ENCODE measurements at places on chromosomes 11 and 22. TPM values are rescaled to one million over a fixed set of nuclear protein-coding genes. Genes with fewer than 3 reads are reported as not detected.

DNA sequence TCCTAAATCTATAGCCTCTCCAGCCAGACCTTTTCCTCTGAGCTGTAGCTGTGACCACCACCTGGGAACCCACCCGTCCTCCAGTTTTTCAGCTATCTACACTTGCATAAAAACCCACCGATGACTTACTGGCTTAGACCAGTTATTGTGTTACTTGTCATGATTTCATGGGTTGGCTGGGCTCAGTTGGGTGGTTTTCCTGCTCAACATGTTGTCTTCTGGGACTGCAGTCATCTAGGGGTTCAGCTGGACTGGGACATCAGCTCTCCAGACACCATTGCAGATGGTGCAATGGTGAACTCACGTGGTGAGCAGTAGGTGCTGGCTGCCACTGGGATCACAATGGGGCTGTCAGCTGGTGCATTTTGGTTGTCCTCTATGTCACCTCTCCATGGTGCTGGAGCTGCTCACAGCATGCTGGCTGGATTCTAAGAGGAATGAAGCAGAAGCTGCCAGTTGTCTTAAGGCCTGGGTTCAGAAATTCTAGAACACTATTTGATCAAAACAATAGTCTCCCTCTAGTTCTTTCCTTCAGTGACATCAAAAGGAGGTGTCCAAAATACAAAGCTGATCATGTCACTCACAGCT lies 1.3 kb upstream of the SYT13 start:
- no peak overlapping the region for H3K27ac ChIP-seq
- H3K4me1 ChIP-seq = peaks cover 10% of the 10 kb centered on the region
- H3K27me3 ChIP-seq = no peaks in the 10 kb centered on the region

DNA sequence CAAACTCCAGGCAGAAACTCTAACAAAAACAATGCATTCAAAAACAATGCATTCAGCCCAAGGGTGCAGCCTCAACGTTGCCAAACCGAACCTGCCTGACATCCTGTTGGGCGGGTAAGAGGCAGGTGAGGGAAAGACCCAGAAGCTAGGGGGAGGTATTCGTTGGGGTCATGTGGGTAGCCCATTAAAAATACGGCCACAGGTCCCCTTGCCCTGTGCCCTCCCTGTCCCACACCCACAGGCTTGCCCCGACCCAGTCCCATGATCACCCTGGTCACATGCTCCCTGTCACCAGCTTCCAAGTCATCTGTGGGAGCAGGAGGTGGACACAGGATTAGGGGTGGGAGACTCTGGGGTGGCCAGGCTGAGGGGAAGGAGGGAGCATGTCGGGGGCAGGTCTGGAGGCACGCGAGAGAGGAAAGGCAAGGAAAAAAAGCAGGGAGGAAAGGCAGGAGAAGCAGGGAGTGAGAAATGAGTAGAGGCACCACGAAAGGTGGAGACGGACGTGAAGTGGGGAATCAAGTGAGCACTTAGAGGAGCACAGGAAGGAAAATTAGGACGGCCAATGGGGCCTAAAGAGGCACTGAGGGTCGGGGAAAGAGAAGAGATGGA lies 683 bp downstream of the PLA2G6 start:
- H3K4me3 ChIP-seq = peak overlapping the region; percentile 77
- H3K27me3 ChIP-seq = no peaks in the 10 kb centered on the region
- peak overlapping the region; percentile 97 for H3K27ac ChIP-seq
- no peaks in the 10 kb centered on the region for H3K36me3 ChIP-seq
- DNase-seq = peak; percentile 87
- H3K4me1 ChIP-seq = peaks cover 29% of the 10 kb centered on the region

The POU2AF2 gene
- 0.49 TPM for polyA plus RNA-seq

The PHETA2 gene
- 10.7 TPM for polyA plus RNA-seq

The HTR3A gene
- 2.1 TPM for polyA plus RNA-seq

DNA sequence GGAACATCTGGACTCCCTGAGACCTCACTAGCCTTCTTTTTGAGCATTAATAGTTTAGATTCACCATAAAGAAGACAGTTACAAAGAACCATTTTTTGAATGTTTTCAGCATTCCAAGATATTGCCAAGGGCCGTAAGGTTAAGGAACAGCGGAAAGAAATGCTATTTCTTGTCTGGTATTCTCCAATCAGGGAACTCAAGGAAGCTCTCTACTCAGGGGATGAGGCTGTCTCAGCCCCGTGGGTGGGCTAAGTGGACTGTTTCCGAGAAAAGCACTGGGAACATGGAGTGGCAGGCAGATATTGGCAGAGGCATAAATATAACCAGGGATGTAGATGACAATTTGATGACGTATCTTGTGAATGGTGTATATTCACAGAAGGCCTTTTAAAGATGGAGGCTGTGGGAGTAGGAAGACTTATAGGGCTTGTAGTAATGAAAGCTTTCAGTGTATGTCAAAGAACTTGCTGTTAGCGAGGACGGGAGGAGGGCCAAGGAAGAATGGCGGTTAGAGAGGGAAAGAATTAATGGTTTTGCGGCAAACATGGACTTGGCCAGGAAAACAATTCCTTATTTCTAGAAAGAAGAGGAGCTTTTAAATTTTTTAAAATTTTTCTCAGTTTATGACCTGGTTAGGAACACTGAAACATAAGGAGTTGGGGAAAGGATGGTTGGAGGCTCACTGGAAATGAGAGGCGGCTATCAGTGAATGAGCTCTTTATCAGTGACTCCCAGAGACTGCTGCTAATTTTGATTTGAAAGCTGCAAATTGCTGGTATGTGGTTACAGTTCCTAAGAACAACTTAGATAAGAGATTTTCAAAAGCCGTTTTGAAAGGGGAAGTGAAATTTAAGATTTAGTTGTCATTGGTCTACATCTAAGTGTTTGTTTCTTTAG lies 64.6 kb downstream of the ST3GAL4 start:
- no peaks in the 10 kb centered on the region for H3K36me3 ChIP-seq
- no peak overlapping the region for H3K4me3 ChIP-seq
- peaks cover 15% of the 10 kb centered on the region for H3K4me1 ChIP-seq
- peak; percentile 38 for DNase-seq
- H3K27ac ChIP-seq = peak overlapping the region; percentile 16
- peaks cover 15% of the 10 kb centered on the region for H3K27me3 ChIP-seq

GRCh38 chr22:30238661-30239487 lies 7.7 kb downstream of the LIF start:
- peaks cover 28% of the 10 kb centered on the region for H3K36me3 ChIP-seq
- H3K27me3 ChIP-seq = no peaks in the 10 kb centered on the region
- H3K27ac ChIP-seq = peak overlapping the region; percentile 71
- DNase-seq = no peak
- H3K4me1 ChIP-seq = peaks cover 23% of the 10 kb centered on the region

The OR8G5 gene
- polyA plus RNA-seq = not detected

The NXPE1 gene
- polyA plus RNA-seq = 0.07 TPM

- peak overlapping the region; percentile 86 for H3K27ac ChIP-seq
- no peaks in the 10 kb centered on the region for H3K27me3 ChIP-seq
- peaks cover 19% of the 10 kb centered on the region for H3K4me1 ChIP-seq
- peak overlapping the region; percentile 75 for H3K4me3 ChIP-seq
- peak; percentile 73 for DNase-seq
Observed at GRCh38 chr11:75582895-75583717, 21.1 kb downstream of the SERPINH1 start.

The DENND5A gene
- 28.5 TPM for polyA plus RNA-seq

DNA sequence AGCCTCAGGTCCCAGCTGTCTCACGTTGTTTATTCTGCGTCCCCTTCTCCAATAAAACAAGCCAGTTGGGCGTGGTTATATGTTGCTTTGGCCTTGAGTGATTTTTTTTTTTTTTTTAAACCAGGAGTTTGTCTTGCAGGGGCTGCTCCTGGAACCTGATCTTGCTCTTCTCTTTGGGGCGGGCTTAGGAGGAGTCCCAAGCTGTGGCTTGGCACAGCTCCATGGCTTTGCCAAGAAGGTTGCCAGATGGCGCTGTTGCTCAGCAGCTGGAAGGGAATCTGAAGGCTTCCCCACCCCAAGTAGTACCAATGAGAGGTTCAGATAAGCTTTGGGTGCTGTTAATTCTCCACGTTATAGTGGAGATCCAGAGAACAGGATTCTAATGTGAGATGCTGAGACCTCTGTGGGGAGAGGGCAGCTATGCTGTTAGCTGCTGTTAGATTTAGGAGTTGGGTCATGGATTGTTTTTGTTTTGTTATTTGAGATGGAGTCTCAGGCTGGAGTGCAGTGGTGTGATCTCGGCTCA lies 2.0 kb upstream of the FERMT3 start:
- H3K36me3 ChIP-seq = peaks cover 56% of the 10 kb centered on the region
- peaks cover 25% of the 10 kb centered on the region for H3K4me1 ChIP-seq
- H3K27ac ChIP-seq = no peak overlapping the region
- no peak overlapping the region for H3K4me3 ChIP-seq
- peak; percentile 81 for DNase-seq

DNA sequence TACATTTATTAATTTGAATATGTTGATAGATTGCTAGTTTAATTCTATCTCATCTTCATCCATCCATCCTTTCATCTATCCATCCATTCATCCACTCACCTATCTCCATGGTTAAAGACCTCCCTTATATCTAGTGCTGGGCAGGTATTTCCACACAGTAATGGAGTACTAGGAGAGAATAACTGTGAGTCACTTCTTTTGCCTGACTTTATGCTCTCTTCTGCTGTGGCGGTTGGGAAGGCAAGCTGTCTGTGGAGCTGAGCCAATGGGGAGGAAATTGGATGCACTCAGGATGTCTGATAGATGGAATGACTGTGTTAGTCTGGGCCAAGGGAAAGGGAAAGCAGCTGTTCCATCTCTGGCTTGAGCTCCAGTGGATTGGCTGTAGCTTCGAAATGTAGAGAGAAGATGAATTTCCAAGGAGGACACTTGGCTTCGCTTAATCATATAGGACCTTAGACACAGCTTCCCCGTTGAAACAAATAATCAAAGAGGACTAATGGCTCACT lies 60.3 kb downstream of the NELL1 start:
- peak; percentile 7 for DNase-seq
- no peak overlapping the region for H3K27ac ChIP-seq
- H3K36me3 ChIP-seq = no peaks in the 10 kb centered on the region
